Muscle of back (tissue), 13 donors: ENCODE measurements at places on chromosomes 6 and 20.
A peak's percentile ranks its signal among the peaks of the same experiment; 100 is the strongest.

GRCh38 chr20:13546497-13547131, 92.1 kb downstream of the TASP1 start:
- peak; percentile 41 for DNase-seq

GRCh38 chr20:32595143-32595542, 10.0 kb upstream of the NOL4L start:
- no peak for DNase-seq

DNA sequence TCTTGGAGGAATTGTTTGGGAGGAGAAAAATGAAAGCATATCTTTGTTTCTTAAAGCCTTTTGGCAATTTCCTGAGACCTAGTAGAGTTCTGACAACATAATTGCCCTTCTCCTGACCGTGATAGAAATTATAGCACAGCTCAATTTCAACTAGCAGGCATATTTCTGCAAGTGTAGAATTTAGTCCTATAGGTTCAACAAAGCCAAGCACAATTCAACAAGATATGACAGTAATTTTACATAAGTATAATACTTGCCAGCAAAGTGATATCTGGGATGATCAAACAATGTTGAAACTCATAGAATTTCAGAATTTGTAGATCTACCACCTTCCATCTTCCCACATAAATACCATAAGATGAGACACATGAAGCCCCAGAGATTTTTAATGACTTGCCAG, 73.1 kb downstream of the SPTLC3 start:
- no peak for DNase-seq

GRCh38 chr6:4446982-4447381, 311.6 kb upstream of the ECI2 start:
- DNase-seq: peak; percentile 12

GRCh38 chr20:47013606-47014005, 119.0 kb downstream of the EYA2 start:
- no peak for DNase-seq

DNA sequence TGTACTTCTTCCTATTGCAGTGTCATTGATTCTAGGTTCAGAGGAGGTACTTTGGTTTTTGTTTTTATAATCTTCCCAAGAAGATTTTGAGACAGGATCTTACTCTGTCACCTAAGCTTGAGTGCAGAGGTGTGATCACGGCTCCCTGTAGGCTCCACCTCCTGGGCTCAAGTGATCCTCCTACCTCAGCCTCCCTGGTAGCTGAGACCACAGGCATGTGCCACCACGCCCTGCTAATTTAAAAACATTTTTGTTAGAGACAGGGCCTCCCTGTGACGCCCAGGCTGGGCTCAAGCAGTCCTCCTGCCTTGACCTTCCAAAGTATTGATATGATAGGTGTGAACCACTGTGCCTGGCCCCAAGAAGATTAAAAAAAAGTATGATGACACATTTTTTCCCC, 3.4 kb upstream of the SLC17A5 start:
- DNase-seq: no peak

GRCh38 chr6:168596344-168596743, 155.4 kb downstream of the SMOC2 start:
- no peak for DNase-seq

DNA sequence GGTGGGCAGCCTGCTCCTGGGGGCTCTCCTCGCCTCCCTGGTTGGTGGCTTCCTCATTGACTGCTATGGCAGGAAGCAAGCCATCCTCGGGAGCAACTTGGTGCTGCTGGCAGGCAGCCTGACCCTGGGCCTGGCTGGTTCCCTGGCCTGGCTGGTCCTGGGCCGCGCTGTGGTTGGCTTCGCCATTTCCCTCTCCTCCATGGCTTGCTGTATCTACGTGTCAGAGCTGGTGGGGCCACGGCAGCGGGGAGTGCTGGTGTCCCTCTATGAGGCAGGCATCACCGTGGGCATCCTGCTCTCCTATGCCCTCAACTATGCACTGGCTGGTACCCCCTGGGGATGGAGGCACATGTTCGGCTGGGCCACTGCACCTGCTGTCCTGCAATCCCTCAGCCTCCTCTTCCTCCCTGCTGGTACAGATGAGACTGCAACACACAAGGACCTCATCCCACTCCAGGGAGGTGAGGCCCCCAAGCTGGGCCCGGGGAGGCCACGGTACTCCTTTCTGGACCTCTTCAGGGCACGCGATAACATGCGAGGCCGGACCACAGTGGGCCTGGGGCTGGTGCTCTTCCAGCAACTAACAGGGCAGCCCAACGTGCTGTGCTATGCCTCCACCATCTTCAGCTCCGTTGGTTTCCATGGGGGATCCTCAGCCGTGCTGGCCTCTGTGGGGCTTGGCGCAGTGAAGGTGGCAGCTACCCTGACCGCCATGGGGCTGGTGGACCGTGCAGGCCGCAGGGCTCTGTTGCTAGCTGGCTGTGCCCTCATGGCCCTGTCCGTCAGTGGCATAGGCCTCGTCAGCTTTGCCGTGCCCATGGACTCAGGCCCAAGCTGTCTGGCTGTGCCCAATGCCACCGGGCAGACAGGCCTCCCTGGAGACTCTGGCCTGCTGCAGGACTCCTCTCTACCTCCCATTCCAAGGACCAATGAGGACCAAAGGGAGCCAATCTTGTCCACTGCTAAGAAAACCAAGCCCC, 16.0 kb downstream of the SLC2A10 start:
- DNase-seq: no peak

DNA sequence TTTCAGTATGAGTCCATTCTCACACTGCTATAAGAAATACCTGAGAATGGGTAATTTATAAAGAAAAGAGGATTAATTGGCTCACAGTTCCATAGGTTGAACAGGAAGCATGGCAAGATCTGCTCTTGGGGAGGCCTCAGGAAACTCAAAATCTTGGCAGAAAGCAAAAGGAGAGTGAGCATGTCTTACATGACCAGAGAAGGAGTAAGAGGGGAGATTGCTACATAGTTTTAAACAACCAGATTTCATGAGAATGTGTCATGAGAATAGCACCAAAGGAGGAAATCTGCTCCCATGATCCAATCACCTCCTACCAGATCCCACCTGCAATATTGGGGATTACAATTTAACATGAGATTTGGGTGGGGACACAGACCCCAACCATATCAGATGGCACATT, 672.4 kb downstream of the HTR1B start:
- DNase-seq: no peak

DNA sequence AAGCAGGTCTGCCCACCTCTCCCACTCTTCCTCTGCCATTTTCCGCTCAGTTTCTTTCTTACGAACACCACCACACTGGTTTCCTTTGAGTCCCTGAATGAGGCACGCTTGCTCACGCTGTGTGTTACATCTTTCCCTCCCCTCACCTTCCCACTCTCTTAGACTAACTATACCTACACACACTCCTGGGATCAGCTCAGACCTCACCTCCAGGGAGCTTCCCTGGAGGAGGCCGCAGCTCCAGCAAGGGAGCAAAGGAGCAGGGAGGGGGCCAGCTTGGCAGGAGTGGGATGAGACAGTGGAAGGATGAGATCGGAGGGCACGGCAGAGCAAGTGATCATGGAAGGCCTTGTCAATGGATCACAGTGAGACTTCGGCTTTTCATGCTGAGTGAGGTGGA, 28.3 kb upstream of the B4GALT5 start:
- DNase-seq: no peak

- DNase-seq: no peak
Measured at GRCh38 chr20:17904027-17904426, 64.6 kb downstream of the SNX5 start.

GRCh38 chr6:86969573-86969972, 32.2 kb downstream of the HTR1E start:
- no peak for DNase-seq

DNA sequence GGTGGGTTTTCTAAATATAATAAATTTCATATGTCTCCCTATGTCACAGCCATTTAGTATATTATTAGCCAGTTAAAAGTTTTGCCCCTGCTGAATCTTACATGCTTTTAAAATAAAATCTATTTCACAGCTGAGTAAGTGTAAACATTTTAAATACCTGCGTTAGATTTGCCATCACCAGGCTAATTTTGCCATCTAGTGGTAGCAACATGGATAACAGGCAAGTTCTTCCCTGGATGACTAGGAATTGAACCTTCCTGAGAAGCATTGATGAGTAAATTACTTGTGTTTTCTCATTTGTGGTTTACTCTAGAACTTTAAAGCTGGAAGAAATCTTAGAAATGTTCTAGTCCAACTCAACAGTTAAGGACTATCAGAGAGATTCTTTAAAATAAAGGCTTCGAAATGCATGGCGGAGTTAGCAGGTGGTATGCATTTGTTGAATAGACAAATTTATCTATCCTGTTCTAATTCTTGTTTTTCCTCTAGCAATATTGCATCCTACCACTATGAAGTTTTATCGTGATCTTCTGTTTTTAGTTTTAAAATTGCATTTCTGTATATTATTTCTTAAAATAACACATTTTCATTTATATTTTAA, 2.6 kb downstream of the PRSS35 start:
- peak; percentile 80 for DNase-seq

GRCh38 chr20:56017560-56017959, 12.2 kb upstream of the CBLN4 start:
- no peak for DNase-seq

DNA sequence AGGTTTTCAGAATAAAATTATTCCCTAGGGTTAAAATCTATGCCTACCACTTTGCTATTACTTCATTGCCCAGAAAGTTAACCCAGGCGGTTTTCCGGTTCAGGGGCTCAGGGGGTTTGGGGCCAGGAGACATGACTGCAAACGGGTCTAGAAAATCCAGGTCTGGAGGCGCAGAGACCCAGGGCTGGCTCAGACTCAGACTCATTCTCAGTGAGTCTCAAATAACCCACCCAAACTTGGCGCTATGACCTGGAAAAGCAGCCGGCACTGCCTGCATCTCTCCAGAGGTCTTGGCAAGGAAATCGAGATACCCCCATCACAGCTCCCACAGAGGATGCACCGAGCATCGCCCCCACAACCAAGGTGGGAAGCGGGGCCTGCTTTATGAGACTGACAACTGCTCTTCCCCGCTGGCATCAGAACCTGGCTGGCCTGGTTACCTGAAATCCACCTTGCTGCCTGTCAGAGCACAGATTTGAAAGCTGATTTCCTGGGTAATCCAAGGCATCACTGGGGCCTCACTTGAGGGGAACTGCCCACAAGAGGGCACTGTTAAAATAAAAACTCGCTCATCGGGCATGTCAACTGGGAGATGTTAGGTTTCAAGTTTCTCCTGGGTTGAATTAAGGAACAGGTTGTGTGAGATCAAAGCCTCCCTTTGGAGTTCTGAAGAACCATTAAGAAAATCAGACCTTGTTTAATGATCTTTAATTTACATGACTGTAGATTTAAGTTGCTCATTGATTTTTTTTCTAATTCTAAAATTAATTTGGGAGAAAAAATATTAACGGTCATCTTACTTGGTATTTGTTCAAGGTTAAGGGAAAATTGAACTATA, 55.1 kb downstream of the KIF16B start:
- DNase-seq: peak; percentile 38

DNA sequence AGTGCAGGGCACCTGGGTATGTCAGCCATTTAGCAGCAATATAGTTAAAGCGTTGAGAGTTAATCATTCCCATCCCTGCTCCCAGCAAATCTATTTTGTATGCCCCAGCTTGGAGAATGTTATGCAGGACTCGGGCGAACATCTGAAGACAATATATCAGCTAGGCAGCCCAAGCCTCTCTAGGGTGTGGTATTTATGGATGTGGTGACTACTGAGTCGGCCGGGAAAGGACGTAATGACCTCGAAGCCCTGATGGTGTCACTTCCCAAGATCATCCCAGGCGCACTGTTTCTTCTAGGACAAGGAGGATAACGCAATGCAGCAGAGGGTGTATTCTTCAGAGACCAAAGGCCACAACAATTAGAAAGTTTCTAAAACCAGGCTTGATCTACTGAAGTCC, 63.6 kb upstream of the FAM184A start:
- DNase-seq: no peak

- no peak for DNase-seq
Measured at GRCh38 chr6:36297511-36297910, 27.7 kb downstream of the PNPLA1 start.

DNA sequence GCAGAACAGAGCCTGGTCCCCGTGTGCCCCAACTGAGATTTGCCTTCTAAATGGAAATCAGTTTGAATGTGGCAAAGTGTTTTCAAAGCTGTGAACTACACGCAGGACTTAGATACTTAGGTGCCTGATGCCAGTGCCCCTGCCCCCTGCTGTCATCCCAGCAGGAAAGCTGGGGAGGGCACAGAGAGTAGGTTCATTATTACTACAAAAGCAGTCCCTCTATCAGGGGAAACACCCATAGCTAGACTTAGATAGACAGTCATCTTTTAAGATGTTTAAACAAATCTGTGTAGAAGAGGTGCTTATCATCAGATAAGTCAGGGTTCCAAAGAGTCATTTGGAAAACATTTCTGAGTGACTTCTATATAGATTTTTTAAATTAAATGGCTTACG, 155.0 kb upstream of the SNX9 start:
- DNase-seq: no peak

DNA sequence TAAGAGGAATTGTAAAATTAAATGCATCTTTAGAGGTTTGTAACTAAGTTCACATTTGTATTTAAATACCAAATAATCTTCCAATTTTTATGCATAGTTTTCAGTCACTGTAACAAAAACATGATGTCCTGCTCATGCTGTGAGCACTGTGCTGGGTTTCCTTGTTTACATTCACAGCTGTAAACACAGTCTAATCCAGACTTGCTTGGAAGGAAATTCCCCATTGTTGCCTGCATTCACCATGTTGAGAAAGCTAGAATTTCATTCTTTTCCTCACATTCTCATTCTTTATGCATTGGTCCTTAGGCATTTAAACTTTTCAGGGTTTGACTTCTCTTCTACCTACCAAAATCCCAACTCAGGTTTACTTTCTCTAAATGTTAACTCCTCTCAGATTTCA, 242.0 kb upstream of the TBX18 start:
- DNase-seq: no peak

DNA sequence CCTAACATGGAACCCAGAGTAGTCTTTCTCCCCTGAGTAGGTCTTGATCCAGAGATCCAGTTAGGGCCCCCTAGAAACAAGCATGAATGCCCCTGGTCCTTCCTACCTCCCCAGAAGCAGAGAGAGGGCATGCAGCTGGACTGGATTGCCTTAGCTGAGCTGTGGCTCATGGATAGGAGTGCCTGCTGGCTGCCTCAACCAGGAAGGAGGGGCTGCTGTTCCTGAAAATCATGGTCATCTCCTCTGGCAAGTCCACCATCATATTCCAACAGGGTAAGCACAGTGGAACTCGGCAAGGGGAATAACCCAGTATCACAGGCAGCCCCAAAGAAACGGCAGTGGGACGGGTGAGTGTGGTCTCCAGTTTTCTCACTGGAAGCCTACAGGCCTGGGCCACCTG, 53.1 kb upstream of the ENTPD6 start:
- no peak for DNase-seq

- DNase-seq: no peak
Measured at GRCh38 chr6:113696960-113697359, 160.2 kb upstream of the MARCKS start.

DNA sequence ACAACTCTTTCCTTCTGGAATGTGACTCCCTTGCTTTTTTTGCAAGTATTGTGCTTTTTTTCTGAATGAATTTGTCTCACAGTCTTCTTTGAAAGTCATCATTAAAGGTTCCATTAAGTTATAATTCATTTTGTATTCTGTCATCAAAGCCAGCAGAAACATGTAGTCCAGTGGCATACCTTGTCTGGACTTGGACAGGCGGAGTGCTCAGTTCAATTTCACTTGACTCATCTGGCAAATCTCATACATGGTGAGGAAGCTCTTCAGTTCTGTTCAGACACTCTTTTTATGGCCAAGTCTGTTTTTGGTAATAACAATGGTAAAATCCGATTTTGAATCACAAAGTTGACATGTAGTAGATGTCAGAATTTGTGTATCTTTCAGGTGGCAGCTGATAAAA, 260.8 kb upstream of the OPRM1 start:
- DNase-seq: no peak

- no peak for DNase-seq
Measured at GRCh38 chr6:118860880-118861279, 33.1 kb upstream of the ASF1A start.

- DNase-seq: no peak
Measured at GRCh38 chr6:138421089-138421488, 17.1 kb downstream of the HEBP2 start.
